Karpas-422 (cell line): ENCODE measurements at places on chromosomes 5 and 9. TPM values are rescaled to one million over a fixed set of nuclear protein-coding genes. Genes with fewer than 3 reads are reported as not detected.

GRCh38 chr5:150778517-150779396, at the start of gene SMIM3:
TSS of gene SMIM3 (plus strand) at chr5:150778757. CDS start at chr5:150795441, 16,684 bp downstream.
- no peak for DNase-seq

GRCh38 chr9:16106021-16106571, 553.3 kb downstream of the CCDC171 start:
- DNase-seq: no peak

- no peak for DNase-seq
Observed at GRCh38 chr9:114804505-114804904, 1.3 kb downstream of the TNFSF15 start.

- DNase-seq: peak; percentile 57
Observed at GRCh38 chr5:74639807-74640449, 600 bp downstream of the ENC1 start.

GRCh38 chr9:107243742-107244141, 39.3 kb upstream of the RAD23B start:
- no peak for DNase-seq

DNA sequence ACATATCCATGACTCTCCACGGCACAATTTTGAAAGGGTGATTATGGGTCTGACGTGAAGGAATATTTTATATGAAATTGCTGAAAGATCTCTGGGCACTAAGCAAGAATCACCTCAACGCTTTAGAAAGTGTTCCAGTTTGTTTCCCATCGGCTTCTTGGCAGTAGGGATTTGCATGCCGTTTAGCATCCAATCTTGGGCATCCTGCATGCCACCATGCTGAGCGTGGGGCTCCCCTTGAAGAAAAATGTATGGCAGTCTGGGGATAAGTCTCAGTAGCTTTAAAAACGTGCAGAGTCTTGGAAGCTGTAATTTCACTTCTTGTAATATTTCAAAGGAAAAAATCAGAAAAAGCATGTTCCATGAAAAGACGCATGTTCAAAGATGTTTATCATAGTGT, 151.7 kb downstream of the DMRT2 start:
- DNase-seq: no peak

DNA sequence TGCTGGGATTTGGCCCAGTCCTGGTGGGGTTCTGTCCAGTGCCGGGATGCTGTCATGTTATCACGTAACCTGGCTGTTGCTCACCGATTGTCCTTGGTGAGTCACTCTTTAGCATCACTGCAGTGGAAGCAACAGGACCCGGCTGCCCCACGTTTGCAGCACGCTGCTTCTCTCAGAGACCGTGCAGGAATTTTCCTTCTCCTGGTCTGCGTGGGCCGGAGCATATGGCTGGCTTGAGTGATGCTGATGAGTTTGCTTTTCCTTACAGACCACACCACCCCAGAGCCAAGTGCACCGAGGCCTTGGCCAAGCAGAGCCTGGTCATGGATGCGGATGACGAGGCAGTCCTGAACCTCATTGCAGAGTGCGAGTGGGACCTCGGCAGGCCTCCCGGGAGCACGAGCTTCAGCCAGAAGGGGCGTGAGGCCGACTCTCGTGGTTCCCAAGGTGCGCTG, 21.4 kb downstream of the CEP72 start:
- DNase-seq: no peak

GRCh38 chr5:123180178-123180577, 91.1 kb downstream of the PRDM6 start:
- DNase-seq: no peak

GRCh38 chr5:68793074-68793473, 300.7 kb upstream of the SLC30A5 start:
- no peak for DNase-seq

DNA sequence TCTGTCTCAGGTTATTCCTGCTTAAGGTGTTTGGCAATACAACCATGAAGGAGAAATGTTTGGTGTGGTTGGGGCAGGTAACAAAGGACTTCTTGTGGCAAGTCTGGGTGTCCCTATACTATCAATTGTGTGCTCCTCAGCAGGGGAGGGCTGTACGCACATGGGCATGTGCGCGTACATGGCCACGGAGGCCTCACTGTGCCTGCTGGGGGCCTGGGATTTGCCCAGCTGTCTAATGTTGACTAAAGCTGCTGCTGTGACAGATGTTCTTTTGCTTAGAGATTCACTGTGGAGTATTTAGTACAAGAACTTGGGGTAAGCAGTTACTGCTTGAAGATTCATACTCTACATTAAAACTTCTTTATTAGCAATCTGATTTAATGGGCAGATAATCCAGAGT, 97.5 kb downstream of the HSPA4 start:
- no peak for DNase-seq

DNA sequence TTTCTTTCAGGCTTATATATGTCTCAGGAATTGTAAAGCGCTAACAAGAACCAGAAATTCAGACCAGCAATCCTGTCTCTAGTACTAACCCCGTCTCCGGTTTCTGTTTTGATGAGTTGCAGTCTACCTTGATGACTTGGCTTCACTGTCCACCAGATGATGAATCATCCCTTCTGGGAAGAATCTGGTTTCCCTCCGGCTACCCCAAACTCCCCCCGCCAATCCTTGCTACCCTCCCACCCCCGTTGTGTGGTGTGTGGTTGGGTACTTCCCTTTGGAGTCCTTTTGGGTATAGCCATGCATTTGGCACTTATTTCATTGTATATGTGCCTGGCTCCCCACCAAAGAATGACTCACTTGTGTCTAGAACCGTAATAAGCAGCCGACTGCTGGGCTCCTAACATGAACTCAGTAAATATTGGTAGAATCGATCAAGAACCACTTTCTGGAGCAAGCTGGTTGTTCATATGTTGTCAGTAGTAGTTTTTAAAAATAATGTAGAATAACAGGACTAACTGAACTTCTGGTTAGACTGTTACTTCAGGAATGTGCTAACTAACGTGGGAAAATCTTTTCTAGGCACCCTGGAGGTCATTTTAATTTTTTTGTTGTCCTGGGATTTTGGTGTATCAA, 8.3 kb upstream of the TGFBI start:
- DNase-seq: no peak

DNA sequence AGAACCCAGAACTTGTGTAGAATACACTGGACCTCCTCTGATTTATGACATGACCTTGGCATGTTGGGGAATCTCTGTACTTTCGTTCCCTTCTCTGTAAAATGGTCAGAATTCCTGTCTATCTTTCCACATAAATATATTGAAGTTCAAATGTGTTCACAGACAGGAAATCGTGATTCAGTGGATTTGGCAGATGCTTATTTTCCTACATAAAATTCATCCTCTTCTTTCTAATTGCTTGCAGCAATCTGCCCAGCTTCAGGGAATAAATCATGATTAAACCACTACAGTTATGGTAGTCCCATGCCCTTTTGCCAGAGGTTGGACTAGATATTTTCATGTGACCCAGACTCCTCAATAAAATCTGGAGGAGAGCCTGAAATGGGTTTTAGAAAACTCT, 52.1 kb upstream of the ARL15 start:
- no peak for DNase-seq

DNA sequence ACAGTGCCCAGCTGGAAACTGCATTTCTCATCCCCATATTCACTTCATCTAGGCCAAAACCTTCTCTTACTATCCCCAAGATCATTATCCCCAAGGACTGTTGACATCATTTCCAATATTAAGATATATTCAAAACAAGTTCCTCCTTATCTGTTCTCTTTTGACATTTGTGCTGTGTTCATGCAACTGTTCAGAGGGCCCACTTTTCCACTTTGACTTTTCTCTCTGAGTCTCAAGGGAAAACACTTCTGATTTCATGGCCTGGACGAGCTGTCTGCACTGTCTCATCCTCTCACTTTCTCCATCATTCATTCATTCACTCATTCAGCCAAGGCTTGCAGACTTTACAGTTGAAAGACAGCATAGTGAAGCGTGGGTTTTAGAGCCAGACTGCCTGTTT, 173.7 kb upstream of the DAPK1 start:
- DNase-seq: no peak

GRCh38 chr9:129362287-129363000, 184.4 kb upstream of the IER5L start:
- no peak for DNase-seq

GRCh38 chr9:37626708-37627292, 24.0 kb upstream of the FRMPD1 start:
- no peak for DNase-seq

GRCh38 chr5:158609333-158610050, 490.2 kb downstream of the EBF1 start:
- DNase-seq: no peak

DNA sequence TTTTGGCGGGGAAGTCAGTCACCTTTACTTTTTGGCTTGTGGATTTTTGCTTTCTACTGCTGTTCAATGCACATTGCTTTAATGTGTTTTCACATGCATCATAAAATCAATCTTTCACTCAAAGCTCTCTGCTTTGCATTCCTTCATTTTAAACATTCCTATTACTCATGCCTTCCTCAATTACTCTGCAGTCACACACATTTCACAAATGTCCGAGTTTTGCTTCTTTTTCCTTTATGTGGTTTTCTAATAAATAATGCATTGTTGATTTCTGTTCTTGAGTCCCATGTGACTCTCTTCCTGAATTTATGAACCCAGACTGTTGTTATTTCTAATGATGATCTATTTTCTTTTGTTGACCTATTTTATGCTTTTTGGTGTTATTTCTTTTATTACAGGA, 82.3 kb upstream of the EPB41L4B start:
- DNase-seq: no peak

DNA sequence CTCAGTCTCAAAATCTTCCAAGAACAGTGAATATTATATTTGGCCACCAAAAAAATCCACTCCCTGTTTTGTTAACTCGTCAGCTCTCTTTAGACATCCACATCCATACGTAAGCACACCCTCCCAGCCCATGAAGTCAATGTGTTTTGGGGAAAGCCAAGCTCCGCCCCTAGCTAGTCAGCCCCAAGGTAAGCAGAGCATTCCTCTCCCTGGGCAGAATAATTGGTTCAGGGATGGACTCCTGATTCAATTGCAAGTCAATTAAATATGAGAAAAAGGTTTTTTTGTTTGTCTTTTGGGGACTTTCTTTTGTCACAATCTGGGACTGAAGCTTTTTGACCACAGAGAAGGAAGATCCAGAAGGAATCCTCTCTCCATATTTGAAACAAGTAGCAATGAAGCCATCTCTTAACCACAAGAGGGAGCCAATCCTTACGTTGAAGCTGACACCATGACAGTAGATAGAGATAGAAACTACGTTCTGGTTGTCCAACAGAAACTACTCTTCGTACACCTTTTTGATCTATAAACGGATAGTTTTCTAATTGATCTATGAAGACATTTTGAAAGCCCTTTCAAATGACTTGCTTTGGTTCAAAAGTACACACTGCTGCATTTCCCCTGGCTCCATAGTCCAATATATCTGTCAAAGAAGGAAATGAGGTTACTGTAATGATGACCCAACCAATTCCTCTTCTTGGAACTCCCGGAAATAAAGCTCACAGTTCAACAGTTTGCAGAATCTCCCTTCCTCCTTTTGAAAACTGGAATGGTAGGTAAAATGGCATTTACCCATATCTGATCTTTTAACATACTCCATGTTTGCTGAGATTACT, 166.4 kb downstream of the TLE1 start:
- DNase-seq: peak; percentile 57

DNA sequence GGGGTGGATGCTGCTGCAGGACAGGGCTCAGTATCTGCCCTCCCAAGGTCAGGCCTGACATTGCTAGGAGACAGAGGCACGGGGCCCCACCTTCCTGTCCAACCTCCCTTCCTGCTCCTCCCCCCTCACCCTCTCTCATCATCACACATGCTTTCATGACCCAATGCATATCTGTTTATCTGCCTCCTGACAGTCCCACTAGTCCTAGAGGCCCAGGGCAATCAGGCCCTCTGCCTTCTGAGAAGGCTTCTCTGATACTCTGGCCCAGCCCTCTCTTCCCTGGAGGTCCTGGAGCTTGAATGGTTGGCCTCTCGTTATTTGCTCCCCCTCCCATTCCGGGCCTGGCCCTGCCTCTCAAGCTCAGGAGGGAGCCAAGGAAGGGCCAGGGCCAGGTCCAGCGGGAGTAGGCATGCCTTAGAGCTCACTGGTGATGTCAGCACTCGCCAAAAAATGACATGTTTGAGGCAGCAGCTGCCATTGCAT, 90.6 kb upstream of the SAP30L start:
- no peak for DNase-seq

GRCh38 chr5:158119961-158120723, 261.2 kb upstream of the CLINT1 start:
- DNase-seq: no peak

GRCh38 chr5:32845171-32845570, 134.1 kb downstream of the NPR3 start:
- DNase-seq: no peak

DNA sequence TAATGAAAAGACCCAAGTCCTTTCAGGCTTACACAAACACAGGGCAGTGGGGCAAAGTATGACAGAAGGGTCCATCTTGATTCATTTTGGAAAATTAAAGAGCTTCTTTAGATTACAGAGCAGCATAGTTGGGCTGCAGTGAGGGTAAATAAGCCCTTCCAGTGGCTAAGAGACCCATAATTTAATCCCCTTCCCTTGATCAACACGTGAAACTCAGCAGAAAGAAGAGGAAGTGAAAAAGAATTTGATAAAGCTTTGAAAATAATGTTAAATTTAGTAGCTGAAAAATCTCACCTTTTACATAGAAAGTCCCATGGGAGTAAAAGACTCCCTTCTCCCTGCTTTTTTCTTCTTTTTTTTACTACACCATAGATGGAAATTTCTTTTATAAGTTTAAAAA, 87.6 kb downstream of the FREM1 start:
- peak; percentile 51 for DNase-seq

DNA sequence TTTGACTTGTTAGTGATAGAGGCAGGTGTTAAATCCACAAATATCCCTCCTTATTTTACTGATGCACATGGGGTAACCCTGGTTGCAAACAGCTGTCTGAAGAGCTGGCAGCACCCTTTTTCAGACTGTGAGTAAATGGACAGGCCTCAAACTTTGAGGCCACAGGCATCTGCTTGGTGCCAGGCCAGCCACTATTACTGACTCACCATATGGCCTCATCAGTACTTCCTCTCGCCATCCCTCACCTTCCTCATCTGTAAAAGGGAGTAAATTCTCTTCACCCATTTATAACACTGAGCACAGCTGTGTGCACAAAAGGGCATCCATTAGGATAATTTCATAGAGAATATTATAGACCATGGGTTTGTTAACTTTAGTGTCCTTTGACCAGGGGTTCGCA, 11.9 kb upstream of the TNIP1 start:
- DNase-seq: no peak

DNA sequence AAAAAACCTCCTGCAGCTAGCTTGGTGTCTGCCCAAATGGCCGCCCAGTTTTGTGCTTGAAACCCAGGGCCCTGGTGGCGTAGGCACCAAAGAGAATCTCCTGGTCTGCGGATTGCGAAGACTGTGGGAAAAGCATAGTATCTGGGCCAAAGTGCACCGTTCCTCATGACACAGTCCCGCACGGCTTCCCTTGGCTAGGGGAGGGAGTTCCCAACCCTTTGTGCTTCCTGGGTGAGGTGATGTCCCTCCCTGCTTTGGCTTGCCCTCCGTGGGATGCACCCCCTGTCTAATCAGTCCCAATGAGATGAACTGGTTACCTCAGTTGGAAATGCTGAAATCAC, 83.0 kb upstream of the JAK2 start:
- DNase-seq: no peak

- peak; percentile 60 for DNase-seq
Observed at GRCh38 chr9:35729700-35730485, 2.1 kb downstream of the TLN1 start.

Gene ETF1
- 52.1 and 100 TPM in 2 replicates for total RNA-seq

Gene RGS7BP
- total RNA-seq: not detected in 2 replicates

Gene KIF4B
- 0.04 and 0.30 TPM in 2 replicates for total RNA-seq

Gene XPA
- 22.2 and 28.8 TPM in 2 replicates for total RNA-seq

Gene ZFYVE16
- 20.1 and 41.2 TPM in 2 replicates for total RNA-seq

Gene PCDHA11
- total RNA-seq: not detected in 2 replicates

Gene CCL28
- 18.8 and 42.3 TPM in 2 replicates for total RNA-seq

Gene BASP1
- 25.8 and 34.6 TPM in 2 replicates for total RNA-seq

Gene SPINK1
- not detected in 2 replicates for total RNA-seq
